ENCODE measurements at places on chromosomes 1 and 21.

- no peak for DNase-seq
Observed at GRCh38 chr1:233242827-233243483, 52.6 kb downstream of the PCNX2 start.

DNA sequence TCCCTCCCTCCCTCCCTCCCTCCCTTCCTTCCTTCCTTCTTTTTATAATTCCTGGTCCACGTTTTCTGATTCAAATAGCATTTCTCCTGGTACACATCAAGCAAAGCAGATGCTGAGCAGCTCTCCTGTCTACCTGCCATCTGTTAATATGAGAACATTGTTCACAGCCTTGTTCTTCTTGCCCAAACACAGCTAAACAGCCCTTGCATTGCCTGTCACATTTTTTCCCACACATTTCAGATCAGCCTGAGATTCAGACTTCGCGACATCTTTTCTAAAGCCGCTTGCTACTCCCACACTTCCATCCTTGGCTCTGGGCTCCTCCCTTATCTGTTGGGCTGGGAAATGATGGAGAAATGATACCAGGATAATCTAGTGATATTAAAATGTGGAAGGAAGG lies 200.5 kb downstream of the PCP4 start:
- DNase-seq = no peak

- no peak for DNase-seq
Observed at GRCh38 chr21:44815852-44816628, 1.8 kb downstream of the SUMO3 start.

- DNase-seq = peak; percentile 1
Observed at GRCh38 chr1:172533513-172534151, 682 bp downstream of the SUCO start.

DNA sequence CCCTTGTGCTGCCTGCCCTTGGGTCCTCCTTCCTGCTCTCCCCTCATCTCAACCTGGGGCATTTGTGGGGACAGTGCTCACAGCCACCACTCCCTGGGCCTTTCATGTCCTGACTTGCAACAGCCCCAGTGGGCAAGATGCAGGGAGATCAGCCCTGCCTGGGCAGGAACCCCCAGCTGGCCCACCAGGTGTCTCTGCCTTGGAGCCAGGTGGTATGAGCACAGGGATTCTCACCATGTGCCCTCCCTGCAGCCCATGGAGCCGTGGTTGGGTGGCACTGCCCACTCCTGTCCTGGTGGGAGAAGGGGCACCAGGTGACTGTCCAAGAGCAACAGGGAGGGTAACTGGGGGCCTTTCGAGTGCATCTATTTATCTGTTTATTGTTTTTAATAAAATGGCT lies 100.4 kb downstream of the AJAP1 start:
- no peak for DNase-seq

GRCh38 chr1:232876506-232877364 lies 71.5 kb downstream of the MAP10 start:
- DNase-seq = no peak

GRCh38 chr1:225449261-225449660 lies 21.4 kb upstream of the LBR start:
- DNase-seq = no peak

GRCh38 chr1:98870959-98871903 lies 133.4 kb downstream of the PLPPR5 start:
- DNase-seq = no peak

- no peak for DNase-seq
Observed at GRCh38 chr1:173191011-173191705, 16.0 kb downstream of the TNFSF4 start.

- DNase-seq = no peak
Observed at GRCh38 chr1:184215274-184215925, 163.9 kb downstream of the TSEN15 start.

DNA sequence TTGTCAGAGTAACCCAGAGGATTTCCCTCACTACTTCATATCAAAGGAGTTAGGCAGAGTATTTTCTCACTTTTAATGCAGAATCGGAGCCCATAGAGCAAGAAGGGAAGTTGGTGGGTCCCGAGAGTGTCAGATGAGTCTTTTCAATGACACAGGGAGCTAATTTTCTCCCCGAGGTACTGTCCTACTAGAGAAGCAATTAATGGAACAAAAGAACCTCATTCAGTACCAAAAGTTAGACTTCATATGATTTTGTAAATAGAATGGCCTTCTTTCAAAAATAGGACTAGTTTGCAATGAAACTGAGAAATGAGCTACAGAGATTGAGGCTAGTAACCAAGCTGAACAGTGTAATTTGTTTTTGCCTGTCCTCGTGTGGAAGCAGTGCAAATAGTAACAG lies 3.9 kb downstream of the NCAM2 start:
- DNase-seq = no peak

- DNase-seq = no peak
Observed at GRCh38 chr1:86101616-86102015, 55.0 kb downstream of the COL24A1 start.

GRCh38 chr1:150567341-150567716 lies 12.1 kb downstream of the MCL1 start:
- DNase-seq = no peak

GRCh38 chr1:224168859-224169380 lies 14.1 kb upstream of the DEGS1 start:
- no peak for DNase-seq
